ENCODE measurements at places on chromosomes 16 and 17.

DNA sequence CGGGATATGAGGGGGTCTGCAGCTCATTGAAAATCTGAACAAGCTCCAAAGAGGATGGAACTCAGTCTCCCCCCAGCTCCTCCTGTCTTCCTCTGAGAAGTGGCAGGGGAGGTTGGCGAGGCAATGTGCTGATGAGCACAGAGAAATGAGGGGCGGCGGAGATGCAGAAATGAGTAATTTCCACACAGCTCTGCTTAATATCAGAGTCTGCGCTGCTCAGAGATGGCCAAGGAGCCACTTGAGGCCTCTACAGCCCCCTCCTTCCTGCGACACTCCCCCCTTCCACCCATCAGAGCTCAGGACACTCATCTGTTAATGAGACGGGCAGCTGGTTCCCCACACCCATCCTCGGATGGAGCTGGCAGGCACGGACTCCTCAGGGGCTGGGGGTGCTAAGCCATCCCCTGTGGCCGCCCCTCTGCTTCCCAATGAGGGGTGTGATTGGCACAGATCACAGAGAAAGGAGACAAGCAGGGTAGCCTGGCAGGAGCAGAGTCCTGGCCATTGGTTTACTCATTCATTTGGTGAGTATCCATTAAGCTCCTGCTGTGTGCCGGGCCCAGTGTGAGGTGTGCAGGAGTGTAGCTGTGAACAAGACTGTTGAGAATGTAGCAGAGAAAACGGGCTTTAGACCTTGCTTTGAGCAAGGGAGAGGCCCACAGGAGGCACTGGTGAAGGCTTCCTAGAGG lies 12.7 kb upstream of the CRHR1 start:
- H3K36me3 ChIP-seq = no peaks in the 10 kb centered on the region
- H3K27me3 ChIP-seq = peaks cover 32% of the 10 kb centered on the region
- H3K4me3 ChIP-seq = no peak overlapping the region
- no peaks in the 10 kb centered on the region for H3K4me1 ChIP-seq

- no peak overlapping the region for H3K4me3 ChIP-seq
- peaks cover 5% of the 10 kb centered on the region for H3K27me3 ChIP-seq
- H3K27ac ChIP-seq = no peak overlapping the region
- peak; percentile 52 for DNase-seq
Measured at GRCh38 chr17:78242024-78242742, 10.8 kb downstream of the TMEM235 start.

- peak overlapping the region; percentile 65 for H3K27ac ChIP-seq
- H3K4me1 ChIP-seq = peaks cover 76% of the 10 kb centered on the region
- no peaks in the 10 kb centered on the region for H3K27me3 ChIP-seq
- H3K4me3 ChIP-seq = no peak overlapping the region
- H3K36me3 ChIP-seq = peaks cover 18% of the 10 kb centered on the region
Measured at GRCh38 chr17:74744349-74744713, 4.1 kb upstream of the NHERF1 start.

GRCh38 chr16:30030011-30030685 lies 923 bp downstream of the TLCD3B start:
- H3K4me3 ChIP-seq = no peak overlapping the region
- H3K27ac ChIP-seq = no peak overlapping the region
- peaks cover 65% of the 10 kb centered on the region for H3K27me3 ChIP-seq
- no peaks in the 10 kb centered on the region for H3K36me3 ChIP-seq

DNA sequence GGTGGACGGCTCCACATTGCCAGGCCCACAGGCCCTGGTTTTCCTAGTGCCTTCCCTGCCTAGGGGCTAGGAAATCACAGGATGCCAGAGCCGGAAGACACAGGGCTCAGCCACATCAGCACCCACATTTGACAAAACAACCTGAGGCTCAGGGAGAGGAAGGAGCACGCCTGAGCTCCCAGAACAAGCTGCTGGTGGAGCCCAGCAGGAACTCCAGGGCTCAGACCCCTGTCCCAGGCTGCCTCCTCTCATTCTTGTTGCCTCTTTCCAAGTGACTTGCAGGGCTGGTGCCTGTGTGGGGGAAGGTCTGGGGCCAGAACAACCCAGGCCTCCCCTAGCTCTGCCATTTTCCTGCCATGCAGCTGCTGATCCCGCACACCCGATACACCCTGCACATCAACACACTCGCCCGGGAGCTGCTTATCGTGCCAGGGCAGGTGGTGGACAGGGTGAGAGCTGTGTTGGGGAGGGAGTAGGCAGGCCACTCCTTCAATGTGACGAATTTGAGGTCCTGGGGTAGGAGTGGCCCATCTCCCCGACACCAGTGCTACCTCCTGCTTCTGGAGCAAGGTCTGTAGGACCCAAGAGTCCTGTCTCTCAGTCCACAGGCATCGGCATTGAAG lies 7.6 kb downstream of the ALOX15B start:
- no peak overlapping the region for H3K4me3 ChIP-seq
- peaks cover under 1% of the 10 kb centered on the region for H3K27me3 ChIP-seq
- DNase-seq = no peak

GRCh38 chr16:68444056-68444657 lies 4.2 kb downstream of the SMPD3 start:
- no peaks in the 10 kb centered on the region for H3K36me3 ChIP-seq
- H3K27ac ChIP-seq = no peak overlapping the region
- peaks cover 65% of the 10 kb centered on the region for H3K27me3 ChIP-seq
- H3K4me3 ChIP-seq = no peak overlapping the region

DNA sequence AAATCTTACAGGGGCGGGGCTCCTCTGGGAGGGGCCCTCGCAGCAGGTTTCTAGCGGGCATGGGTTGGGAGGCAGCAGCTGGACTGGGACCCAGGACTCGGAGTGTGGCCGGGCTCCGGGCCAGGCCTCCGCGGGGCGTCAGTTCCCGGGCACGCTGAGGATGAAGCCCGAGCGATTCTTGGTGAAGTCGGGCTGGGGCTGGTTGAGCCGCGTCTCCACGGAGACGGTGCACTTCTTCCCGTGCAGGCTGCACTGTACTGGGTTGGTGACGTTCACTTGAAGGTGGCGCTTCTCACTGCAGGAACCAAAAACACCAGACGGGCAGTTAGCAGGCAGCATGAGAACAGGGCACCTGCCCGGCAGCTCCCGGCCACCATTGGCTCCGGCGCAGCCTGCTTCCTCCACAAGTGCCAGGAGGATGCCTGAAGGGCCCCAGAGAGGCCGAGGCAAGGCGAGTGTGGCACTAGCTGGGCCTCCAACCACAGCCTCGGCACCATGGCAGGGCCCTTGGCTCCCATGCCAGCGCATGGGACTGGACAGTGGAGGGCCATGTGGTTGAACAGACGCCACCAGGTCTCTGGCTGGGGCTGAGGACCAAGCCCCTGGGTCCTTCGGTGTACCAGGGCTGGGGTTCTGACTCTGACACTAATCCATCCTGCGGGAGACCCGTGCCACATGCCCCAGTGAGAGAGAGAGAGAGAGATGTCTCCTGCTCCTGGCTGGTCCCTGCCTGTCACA lies 8.0 kb downstream of the CDK5R1 start:
- DNase-seq = no peak
- H3K36me3 ChIP-seq = peaks cover 2% of the 10 kb centered on the region
- H3K4me3 ChIP-seq = peak overlapping the region; percentile 22
- no peak overlapping the region for H3K27ac ChIP-seq

GRCh38 chr17:50731575-50732460 lies 12.4 kb downstream of the LUC7L3 start:
- DNase-seq = no peak
- no peaks in the 10 kb centered on the region for H3K27me3 ChIP-seq
- peaks cover 26% of the 10 kb centered on the region for H3K36me3 ChIP-seq
- H3K27ac ChIP-seq = peak overlapping the region; percentile 65

DNA sequence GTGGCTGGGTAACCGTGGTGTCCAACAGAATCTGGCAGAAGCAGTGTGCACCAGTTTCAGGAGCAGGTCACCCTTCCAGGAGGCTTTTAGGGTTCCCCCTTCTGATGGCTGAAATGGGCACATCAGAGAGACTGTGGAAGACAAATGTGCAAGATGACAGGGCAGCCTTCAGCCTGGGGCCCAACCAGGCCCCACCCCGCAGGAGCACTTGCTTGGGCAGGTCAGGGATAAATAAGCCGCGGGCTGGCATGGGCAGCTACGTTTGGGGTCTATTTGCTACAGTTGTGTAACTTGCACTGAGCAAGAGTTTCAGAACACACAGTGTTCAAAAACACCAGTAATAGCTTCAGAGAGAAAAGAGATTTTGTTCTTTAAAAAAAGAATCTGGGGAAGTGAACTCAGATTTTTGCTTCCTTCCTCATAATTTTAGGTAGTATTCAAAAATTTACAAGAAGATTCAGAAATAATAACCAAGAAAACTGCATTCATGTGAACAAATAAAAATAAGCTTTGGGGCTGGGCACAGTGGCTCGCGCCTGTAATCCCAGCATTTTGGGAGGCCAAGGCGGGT lies 44.9 kb upstream of the BAHCC1 start:
- no peaks in the 10 kb centered on the region for H3K36me3 ChIP-seq
- no peak overlapping the region for H3K27ac ChIP-seq
- H3K27me3 ChIP-seq = peaks cover 44% of the 10 kb centered on the region
- no peak overlapping the region for H3K4me3 ChIP-seq
- no peak for DNase-seq

- no peaks in the 10 kb centered on the region for H3K4me1 ChIP-seq
- DNase-seq = no peak
- no peak overlapping the region for H3K27ac ChIP-seq
Measured at GRCh38 chr17:51765282-51766135, 393.0 kb downstream of the CA10 start.

DNA sequence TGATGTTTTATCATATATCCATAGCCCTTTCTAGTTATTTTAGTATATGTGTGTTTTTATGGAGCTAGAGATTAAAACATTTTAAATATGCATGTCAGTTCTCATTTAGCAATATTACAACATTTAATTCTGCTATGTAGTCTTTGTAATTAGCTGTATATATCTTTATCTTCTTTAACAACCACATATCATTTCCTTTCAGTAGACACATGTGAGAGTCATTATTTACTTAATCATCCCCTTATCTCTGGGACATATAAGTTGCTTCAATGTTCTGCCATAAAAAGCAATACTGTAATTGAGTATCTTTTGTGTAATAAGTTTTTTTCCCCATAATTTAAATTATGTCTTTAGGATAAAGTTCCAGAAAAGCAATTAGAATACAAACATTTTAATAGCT lies 52.0 kb upstream of the CLEC3A start:
- no peaks in the 10 kb centered on the region for H3K36me3 ChIP-seq
- no peak overlapping the region for H3K4me3 ChIP-seq
- peaks cover 24% of the 10 kb centered on the region for H3K27me3 ChIP-seq
- no peak overlapping the region for H3K27ac ChIP-seq
- H3K4me1 ChIP-seq = no peaks in the 10 kb centered on the region
